ENCODE measurements at places on chromosomes 5 and 9. TPM values are rescaled to one million over a fixed set of nuclear protein-coding genes. Genes with fewer than 3 reads are reported as not detected.

FGFR4 gene
- 2.7 TPM for total RNA-seq

GRCh38 chr5:56323505-56323904 lies 90.4 kb upstream of the ANKRD55 start:
- peak; percentile 81 for ATAC-seq

DNA sequence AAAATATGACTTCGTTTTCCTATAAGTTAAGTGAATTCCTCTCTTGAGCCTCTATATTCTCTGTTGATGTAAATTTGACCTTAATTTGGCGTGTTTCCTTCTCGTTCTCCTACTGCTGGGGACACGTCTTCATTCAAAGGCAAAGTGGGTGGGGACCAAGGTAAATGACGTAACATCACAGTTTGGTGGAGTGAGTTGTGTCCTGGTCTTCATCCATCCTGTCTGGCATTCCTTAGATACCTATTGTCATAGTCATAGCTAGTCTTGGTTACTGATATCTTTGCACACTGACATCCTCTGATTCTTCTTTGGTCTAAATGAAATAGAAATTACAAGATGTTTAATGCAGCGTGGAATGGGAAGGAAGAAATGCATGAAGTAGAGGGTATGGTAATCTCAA lies 108.5 kb downstream of the NNT start:
- ATAC-seq: no peak

- ATAC-seq: no peak
Measured at GRCh38 chr9:124975131-124975530, 34.2 kb upstream of the GOLGA1 start.

PCDHA4 gene
- total RNA-seq: 0.20 TPM

DNA sequence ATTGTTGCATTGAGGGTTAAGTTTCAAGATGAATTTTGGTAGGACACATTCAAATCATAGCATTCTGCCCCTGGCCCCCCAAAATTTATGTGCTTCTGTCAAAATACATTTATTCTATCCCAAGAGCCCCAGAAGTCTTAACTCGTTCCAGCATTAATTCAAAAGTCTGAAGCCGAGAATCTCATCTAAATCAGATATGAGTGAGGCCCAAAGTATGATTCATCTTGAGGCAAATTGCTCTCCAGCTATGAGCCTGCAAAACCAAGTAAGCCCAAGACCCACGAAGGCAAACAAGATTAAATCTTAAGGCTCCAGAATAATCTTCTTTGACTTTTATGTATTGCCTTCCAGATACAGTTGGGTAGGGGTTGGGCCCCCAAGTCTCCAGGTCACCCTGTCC lies 19.2 kb downstream of the TNPO1 start:
- ATAC-seq: no peak

- ATAC-seq: peak; percentile 71
Measured at GRCh38 chr9:128702445-128702948, at the start of gene PKN3. PKN3 (plus strand) TSS chr9:128702503; CDS start chr9:128702916, 413 bp downstream.

DNA sequence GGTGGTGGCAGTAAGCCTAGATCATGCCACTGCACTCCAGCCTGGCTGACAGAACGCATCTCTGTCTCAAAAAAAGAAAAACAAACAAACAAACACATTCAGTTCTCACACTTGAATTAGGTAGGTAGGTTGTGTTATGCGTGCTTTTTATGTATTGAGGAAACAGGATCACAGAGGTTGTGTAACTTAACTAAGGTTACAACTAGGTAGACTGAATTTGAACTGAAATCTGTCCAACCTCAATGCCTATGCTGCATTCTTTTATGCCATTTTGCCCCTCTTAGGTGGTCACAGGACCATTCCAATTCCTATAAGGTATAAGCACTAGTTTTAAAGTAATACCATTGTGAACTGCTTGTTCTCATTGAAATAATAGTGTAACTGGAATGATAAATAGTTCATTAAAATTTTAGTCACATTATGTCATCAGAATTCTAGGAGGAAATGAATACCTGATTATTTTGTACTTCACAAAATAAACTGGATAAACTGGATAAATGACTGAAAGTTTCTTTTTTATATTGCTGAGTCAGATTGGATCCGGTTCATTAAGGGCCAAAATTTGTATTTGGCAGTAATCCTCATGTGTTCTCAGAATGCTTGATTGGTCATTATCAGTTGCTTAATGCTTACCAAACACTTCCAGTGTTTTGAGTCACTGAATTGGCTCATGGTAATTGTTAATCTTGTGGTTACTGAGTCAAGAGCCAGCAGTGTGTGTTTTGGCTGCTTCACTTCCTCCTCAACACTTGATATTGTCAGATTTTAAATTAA lies 7.1 kb downstream of the UBAP1 start:
- peak; percentile 96 for ATAC-seq

DNA sequence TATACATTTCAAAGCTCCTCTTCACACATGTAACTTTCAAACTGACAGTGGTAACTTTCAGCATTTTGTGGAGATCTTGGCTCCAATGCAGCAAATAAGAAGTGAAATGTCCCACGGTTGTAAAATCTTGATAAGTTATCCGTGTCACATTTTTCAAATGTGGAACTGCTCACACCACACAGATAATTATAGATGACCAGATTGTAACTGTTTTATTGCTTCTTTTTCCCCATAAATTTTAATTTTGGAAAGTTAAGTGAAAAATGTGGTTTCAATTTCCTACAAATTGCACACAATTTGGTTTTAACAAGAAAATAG lies 347.1 kb downstream of the EBF1 start:
- no peak for ATAC-seq

DNA sequence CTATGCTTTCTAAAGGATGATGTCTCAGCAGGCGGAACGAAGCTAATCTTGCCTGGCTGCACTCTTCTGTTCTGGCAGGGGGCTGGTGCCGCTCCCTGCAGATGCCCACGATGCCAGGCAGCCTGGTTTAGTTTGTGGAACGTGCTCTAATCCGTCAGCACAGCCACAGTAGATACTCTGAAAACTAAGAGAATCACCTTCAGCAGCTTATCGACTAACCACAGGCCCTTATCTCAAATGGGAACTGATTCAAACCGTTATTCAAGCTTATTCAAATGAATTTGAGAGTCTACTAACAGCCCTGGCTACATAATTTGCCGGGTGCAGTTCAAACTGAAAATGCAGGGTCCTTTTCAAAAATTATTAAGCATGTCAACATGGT lies 246.6 kb upstream of the ANKRD55 start:
- no peak for ATAC-seq

- no peak for ATAC-seq
Measured at GRCh38 chr9:101025940-101026339, 2.6 kb upstream of the PLPPR1 start.

ANAPC2 gene
- total RNA-seq: 25.0 TPM

SLC22A4 gene
- 0.28 TPM for total RNA-seq

DNA sequence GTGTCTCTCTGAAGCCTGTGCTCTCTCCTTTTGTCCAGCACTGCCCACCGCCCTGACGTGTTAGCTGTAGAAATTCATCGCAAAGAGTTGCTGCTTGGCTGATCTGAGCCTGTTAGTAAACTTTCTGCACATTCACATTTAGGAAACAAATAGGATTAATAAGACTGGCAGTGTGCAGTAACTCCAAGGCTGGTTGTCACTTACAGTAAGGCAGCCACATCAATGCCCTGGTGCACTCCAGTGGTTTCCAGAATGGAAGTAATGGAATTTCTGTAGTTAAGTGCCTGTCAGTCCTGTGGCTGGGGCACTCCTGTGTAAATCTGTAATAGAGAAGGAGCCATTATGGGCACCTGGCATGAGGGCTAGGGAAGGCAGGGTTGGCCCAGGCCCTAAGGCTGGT lies 70.6 kb downstream of the DOCK2 start:
- no peak for ATAC-seq

DNA sequence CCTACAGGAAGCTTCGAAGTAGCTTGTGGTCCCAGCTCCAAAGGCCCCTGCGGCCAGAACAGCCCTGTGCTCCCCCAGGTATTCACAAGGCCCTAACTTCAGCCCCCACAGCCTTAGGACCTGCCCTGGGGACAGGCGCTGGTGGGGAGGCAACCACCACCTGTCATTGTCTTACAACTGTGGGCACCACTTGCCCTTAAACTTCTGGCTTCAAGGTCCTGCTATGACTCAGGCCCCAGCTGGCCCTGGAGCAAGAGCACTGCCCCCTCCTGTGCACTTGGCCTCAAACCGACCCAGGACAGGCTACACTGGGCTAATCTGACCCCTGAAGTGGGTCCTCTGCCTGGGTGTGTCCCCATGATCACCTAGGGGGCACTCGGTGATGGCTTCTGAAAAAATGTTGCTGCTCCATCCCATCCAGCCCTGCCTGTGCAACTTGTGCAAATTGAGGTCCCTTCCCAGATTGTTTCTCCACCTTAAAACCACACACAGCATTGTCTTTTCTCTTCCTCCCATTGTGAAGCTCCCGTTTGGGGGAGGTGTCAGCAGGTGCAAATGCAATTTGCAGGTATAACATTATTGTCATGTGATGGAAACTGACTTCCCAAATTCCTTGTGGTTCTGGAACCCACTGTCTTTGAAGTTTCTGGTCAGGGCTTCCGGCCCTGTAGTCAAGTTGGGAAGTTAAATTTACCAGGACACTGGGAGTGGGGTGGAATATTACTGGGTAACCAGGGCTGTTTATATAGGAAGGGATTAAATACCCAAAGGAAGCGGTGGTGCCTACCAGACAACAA lies 1.1 kb upstream of the PROB1 start:
- ATAC-seq: no peak

DNA sequence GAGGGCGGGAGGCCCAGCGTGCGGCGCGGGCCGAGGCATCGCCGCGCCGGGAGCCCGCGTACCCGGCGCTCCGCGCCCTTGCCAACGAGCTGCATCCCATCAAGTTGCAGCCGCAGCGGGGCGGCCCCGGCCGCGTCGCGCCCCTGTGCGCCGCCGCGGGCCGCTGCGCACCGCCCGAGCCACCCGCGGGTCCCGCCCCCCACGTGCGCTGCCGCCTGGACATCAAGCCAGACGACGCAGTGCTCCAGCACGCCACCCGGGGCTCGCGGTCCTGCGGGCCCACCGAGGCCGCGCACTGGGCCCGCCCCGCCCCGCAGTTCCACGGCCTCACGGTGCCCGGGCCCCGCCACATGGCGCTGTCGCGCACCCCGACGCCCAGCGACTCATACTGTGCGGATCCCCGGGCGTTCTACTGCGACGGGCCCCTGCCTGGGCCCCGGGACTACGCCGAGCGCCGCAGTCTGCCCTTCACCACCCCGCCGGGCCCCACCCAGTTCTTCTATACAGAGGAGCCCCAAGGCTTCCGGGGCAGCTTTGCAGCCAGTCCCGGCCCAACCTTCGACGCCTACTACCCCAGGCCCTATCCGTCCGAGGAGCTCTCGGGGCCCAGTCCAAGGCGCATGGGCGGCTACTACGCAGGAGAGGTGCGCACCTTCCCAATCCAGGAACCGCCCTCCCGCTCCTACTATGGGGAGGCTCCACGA lies 2.6 kb downstream of the AJM1 start:
- ATAC-seq: no peak

SLC45A2 gene
- not detected for total RNA-seq

C8G gene
- not detected for total RNA-seq

- peak; percentile 65 for ATAC-seq
Measured at GRCh38 chr5:169745441-169746146, 108.5 kb downstream of the DOCK2 start.

GRCh38 chr9:137138058-137138721 lies 764 bp upstream of the GRIN1 start:
- no peak for ATAC-seq

DRD1 gene
- total RNA-seq: not detected

All from esophagus mucosa (tissue), 1 donor.